ENCODE measurements at places on chromosomes 5 and 9.

- no peak for DNase-seq
Measured at GRCh38 chr5:134576386-134577021, 51.0 kb downstream of the JADE2 start.

- DNase-seq: no peak
Measured at GRCh38 chr9:76321195-76321828, 72.9 kb downstream of the RFK start.

DNA sequence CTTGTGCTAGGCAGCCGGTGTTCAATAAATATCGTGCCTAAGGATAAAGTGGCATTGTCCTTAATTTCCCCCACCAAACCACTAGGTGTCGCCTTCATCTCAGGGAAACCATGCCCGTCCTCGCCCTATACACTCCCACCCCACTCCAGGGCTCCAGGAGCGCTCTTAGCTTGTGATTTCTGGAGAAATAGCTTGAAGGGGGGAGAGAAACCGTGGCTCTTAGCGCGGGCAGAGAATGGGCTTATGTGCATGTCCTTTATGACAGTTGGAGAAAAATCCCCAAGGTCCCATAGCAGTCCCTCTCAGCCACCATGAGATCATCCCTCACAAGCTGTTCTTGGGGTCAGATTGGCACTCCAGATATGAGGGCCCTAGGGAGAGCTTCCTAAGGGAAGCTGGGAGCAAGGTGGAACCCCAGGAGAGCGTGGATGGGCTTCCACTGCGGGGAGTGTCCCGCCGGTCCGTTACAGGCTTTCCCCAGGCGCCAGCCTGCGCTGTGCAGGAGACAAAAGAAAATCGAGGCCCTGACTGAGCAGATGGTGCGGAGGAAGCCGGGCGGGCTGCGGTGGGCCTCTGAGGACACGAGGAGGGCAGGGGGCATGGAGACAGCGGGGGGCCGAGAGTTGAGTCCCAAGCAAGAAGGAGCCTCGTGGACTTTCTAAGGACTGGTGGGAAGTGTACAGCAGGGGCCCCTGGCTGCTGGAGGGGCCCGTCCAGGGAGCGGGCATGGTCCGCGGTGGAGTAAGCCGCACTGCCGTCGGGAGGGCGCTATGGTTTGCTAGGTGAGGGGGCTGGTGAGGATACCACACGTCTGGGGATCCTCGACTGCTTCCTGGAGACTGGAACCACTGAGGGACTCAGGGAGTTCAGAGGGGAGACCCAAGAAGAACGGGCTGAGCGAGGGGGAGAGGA is 750 bp upstream of the NPR2 start:
- DNase-seq: peak; percentile 13

DNA sequence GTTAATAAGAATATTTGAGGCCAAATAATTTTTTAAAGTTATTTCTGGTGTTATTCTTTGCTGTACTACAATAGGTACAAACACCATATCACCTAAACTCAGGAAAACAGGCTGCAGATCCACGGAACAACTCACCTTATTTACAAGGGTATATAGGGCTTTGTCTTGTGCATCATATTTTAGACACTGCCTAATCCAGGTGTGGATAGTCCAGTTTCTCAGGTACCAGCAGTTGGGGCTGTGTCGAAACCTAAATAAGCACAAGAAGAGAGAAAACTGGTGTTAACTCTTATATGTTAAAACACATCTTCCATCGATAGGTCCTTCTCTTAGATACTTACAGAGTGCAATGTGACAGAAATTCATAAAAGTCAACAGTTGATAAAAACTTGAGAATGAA is 82.2 kb downstream of the MRPS27 start:
- no peak for DNase-seq

DNA sequence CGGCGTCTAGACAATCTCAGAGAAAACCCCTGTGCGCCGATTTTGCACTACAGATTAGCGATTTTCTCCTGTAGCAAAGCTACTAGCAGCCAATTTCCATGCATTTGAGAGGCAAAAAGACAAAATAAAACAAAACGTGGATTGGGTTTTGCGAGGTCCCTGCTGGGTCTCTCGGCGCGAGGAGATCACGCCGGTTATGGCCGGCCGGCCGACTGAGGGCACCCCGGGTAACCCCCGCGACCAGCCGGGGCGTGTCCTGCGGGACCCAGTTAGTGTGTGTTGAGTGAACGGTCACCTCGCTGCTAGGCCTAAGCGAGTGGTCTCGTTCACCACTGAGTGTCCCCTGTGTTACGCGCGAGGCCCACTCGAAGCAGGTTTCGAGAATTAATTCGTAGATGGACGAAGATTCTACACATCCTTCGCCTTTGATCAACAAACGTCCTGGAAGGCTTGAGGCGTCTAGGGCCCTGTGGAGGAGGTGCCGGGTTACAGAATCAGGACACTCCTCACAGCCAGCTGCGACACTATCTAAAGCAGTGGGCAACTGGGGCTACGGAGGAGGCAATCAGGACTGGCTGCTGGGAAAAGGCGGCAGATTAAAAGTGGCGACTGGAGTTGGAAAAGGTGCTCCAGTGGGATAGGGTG is 764 bp upstream of the VDAC1 start:
- DNase-seq: no peak

DNA sequence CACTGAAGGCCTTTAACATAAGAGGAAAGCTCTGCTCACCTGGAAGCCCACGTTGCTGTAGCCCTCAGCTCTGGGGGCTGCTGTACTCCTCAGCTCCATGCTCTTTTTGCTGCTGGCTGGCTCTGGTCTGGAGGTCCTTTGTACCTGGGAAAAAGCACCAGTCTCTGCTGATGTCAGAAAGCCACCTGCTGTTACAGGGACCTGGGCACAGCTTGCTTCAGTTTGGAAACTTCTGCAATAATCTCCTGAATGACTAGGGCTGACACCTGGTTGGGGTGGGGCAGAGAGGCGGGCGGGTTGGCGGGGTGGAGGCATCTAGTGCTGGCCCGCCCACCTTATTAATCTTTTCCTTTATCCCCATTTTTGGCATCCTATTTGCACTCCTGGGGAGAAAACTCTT is at the start of gene SLC28A3:
TSS of gene SLC28A3 (minus strand) at position 224 of the 400 bp plus-strand sequence. CDS start at position 99, 125 bp downstream.
- no peak for DNase-seq

GRCh38 chr5:180340856-180341255 is 12.3 kb downstream of the GFPT2 start:
- no peak for DNase-seq

DNA sequence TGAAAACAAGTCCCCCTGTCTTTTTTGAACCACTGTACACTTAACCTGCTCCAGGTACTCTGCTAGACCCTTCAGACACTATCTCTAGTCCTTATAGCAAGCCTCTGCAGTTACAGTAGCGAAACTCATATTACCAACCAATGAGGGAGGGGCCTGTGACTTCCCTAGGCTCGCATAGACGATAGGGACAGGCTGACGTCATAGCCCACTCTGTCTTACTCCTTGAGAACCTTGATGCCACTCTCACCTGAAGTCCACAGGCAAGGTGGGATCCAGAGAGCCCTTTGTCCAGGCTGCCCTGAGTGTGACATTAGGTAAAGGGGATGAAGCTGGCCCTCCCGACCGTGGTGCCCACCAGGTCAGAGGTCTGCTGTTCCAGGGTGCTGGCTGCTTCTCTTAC is 65.3 kb downstream of the ACTBL2 start:
- no peak for DNase-seq

- DNase-seq: no peak
Measured at GRCh38 chr5:1909346-1909985, 26.7 kb upstream of the IRX4 start.

DNA sequence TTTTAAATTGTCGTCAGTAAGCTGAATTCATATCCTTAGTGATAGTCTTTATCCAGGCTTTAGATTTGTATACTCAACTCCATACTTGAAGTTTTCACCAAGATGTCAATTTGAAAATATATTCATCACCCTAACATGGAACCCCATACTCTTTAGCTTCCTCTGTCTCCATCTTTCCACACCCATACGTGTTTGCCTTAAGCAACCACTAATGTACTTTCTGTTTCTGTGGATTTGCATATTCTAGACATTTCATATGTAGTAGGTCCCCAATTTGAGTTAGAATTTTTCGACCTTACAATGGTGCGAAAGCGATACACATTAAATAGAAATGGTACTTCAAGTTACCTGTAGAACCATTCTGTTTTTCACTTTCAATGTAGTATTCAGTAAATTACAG is 65.2 kb downstream of the NSD1 start:
- DNase-seq: no peak
